Hematopoietic multipotent progenitor cell treated with erythropoietin and hydrocortisone succinate and interleukin-3 and kit ligand, for 17 days (in vitro differentiated cells): ENCODE measurements at places on chromosomes 1 and 21.
A peak's percentile ranks its signal among the peaks of the same experiment; 100 is the strongest.

DNA sequence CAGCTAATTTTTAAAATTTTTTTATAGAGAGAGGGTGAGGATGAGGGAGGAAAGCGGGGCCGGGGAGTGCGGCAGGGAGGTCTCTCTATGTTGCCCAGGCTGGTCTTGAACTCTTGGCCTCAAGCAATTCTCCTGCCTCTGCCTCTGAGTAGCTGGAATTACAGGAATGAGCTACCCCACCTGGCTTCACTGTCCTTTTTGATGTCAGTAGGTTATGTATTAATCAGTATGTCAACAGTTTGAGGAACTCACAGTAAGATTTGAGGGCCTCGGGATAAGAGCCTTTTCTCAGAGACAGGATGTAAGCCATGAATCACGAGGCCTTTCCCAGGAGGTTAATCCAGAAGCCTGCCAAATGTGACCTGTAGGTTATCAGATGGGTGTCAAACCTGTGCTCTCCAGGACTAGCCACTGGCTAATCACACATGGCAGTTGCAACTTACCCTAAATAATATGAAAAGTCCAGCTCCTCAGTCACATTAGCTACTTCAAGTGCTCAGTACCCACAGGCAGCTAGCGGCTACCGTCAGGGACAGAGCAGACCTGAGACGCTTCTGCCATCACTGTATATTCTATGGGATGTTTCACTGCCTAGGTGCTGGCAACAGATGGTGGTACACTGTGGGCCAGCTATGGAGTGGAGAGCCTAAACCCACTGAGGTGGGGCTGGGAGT lies 33.1 kb downstream of the TRIM67 start:
- DNase-seq = no peak

DNA sequence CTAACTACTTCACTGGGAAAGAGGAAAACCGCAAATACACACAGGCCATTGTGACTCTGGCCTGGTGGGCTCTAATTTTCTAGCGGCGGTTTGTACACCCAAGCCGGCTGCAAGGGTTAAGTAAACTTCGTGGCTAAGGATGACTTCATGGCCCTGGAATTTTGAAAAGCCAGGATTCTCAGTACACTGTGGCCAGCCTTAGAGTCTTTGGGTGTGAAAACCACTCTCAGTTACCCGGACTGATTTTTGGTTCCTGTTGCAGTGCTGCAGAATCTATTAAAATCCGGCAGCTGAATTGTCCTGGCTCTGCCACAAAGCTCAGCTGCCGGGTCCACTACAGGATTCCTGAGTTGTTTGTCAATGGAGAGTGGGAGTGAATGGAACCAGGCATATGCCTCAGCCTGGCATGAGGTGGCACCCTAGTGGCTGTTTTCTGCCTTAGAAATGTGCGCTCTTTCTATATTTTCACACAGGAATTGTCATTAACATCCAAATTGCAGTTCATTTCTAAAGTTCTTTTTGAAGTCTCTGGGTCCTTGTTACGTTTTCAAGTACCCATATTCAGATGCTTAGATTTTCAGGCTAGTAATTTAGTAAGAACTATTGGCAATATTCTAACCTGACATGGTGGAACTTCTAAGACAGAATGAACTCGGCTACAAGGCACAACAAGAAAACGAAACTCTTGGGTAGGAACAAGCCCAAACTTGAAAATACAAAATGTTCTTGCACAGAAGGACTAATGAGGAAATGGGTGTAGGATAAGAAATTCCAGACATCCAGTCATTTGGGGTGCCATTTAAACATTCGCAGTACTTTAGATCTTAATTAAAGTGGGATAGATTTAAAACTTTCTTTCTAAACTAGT lies 255.9 kb downstream of the NFIA start:
- peak; percentile 56 for DNase-seq

DNA sequence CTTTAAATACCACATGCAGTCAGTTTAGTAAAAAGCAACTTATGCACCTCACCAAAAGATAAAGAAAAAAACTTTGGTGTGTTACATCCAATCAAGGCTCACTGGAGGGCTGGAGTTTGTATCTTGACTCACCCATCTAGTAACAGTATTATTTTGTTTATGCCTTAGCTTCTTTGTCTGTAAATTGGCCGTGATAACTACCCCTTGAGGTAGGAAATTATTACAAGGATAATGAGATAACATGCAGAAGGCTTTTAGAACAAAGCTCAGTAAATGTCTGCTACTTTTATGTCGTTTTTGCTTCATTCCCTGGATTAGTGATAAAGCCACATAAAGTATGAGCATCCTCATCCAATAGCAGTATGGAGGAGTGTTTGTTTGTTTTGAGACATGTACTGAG lies 94.8 kb downstream of the ATP5PO start:
- DNase-seq = no peak

DNA sequence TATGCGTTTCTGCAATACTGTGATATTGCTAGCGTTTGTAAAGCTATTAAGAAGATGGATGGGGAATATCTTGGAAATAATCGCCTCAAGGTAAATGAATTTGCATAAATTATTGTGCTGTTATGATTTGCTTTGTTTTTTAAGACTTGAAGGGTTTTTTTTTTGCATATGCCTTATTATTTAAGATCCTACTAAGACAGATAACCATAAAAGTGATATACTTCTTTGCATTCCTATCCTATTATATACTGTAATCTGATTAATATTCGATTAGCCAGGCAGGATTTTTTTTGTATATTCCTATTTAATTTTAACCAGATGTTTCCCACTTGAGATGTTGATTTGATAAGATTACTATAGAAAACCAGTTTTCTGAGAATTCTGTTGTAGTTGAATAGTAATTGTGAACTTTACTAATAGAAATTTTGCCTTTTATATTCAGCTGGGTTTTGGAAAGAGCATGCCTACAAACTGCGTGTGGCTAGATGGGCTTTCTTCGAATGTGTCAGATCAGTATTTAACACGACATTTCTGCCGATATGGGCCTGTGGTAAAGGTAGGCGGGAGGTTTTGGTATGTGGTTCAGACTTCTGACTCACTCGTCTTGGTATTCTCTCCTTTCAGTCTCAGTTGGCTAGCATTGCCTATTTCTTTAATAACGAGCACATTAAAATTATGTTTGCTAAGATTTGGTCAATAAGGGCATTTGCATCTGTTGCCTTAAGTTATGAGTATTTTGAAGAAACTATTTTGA lies 56.8 kb downstream of the ZBTB17 start:
- no peak for DNase-seq

DNA sequence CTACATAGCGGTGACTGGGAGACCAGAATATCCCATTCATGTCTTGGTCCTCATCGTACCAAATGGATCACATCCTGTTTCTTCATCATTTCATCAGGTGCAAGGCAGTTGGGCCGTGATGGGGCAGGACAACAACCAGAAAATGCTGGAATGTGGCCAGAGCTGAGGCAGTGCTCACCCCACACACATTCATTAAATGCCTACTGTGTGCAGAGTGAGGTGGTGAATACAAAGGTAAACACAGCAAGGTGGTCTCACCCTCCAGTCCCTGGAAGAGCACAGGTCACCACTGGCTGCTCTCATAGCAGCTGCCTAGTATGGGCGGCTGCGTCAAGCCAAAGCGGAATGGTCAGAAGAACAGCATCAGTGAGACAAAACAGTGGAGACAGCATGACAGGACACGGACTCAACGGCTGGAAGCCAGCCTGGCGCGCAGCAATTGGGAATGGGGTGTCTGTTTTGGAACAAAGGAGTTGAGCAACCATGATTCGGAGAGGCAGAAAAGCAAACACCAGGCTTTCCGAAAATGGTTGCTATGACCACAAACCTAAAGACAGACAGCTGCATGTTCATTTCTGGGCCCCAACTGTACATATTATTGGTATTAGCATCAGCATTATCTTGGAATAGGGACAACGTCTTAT lies 5.6 kb upstream of the ADAMTSL4 start:
- no peak for DNase-seq

GRCh38 chr1:226784081-226785049 lies 45.3 kb upstream of the ITPKB start:
- DNase-seq = no peak
